ENCODE measurements at places on chromosomes 5 and 9.

DNA sequence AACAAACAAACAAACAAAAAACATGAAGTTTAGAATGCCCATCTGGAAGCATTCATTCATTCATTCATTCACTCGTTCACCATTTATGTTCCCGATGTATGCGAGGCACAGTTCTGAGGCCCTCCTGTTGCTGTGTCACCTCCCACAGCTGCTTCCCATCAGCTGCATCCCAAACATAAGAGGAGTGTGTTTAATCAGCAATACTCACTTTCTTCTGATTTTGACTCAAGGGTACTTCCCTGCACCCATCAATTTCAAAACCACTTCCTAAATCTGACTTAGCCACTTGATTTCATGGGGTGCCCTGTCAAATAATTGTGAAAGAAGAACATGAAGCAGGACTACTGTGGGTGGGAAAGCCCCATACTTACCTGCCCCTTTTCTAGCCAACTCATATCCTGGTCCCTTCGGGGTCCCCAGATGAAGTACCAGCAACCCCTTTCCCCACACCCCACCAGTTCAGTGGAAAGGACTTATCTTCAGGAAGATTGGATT is 128.0 kb upstream of the IL12B start:
- no peak for DNase-seq

DNA sequence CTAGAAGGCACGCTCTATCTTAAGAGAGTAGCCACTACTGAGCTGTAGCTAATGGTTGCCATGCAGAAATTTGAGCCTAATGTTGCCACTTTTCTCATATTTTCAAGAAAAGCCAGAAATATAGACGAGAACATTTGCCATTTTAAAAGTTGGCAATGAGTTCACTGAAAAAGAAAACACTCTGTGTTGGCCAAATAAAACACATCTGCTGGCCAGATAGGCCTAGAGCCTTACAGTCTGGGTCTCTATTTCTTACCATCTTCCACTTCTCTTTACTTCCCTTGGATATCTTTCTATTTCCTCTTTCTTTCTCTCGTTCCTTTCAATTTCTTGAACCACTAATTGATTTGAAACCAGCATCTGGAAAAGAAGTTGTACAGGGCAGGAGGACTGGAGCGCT is 36.6 kb upstream of the VCAN start:
- DNase-seq, result no peak

GRCh38 chr5:180467989-180468731 is 26.0 kb upstream of the CNOT6 start:
- DNase-seq, result no peak

DNA sequence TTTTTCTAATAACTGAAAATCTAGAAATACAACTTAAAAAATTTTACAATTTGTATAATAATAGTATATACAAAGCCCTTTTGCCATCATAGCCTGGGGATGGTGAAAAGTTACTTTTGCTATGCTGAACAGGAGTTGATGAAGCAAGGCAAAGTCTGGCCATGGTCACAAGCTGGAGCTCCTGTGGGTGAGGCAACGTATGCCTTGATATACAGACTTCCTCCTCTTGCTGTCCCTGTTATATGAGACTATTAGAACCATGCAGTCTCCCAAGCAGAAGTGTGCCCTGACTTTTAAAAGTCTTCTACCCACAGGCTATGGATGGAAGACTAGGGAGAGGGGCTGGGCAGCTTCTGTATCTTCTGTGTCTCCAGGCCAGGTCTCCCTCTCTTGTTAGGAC is 15.7 kb downstream of the FAM151B start:
- DNase-seq, result no peak

Data from stimulated activated CD4-positive, alpha-beta T cell treated with anti-CD3 and anti-CD28 coated beads, Interleukin-1b, Interleukin-23, amount 100 ng/mL, for 1 hour (primary cell).